ENCODE measurements at places on chromosomes 1 and 21. TPM values are rescaled to one million over a fixed set of nuclear protein-coding genes. Genes with fewer than 3 reads are reported as not detected.

GRCh38 chr21:44761011-44761729 lies 40.5 kb downstream of the UBE2G2 start:
- H3K36me3 ChIP-seq, result no peaks in the 10 kb centered on the region
- H3K27ac ChIP-seq, result no peak overlapping the region
- peaks cover 13% of the 10 kb centered on the region for H3K4me1 ChIP-seq

- DNase-seq, result peak; percentile 19
- H3K4me3 ChIP-seq, result no peak overlapping the region
- peaks cover 53% of the 10 kb centered on the region for H3K4me1 ChIP-seq
- H3K36me3 ChIP-seq, result no peaks in the 10 kb centered on the region
- no peak overlapping the region for H3K27ac ChIP-seq
- no peaks in the 10 kb centered on the region for H3K27me3 ChIP-seq
Measured at GRCh38 chr1:234980645-234981396, 147.8 kb downstream of the TOMM20 start.

DNA sequence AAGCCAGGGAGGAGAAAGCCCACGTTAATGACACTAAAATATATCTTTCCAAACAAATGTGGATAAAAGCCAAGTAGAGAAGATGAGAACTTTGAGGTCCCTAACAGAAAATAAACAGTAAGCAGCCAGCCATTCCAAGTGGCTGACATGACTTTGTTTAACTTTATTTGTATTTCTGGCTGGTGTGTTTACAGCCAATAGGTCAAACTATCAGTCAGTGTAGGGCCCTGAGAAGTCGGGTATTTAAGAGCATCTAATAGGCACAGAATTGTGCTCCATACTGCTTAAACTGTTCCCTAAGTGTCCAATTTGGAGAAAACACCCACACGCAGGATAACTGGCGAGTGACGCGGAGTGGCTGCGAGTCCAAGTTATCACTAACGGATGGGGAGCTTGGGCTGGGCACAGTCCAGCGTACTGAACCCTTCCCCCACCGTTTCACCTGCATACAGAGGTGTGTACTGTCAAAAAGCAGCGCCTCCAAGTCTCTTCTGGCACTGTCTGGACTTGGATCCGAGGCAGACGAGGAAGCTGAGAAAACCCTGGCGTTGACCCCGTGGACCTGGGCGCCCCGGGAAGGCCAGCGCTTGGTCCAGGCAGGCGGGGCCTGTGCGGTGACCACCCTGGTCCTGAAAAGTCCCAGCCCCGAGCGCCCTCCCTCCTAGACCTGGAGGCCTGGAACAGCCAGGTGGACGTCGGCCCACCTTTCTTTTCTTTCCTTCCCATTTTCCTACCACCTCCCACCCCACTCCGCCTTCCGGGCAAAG lies 662 bp upstream of the LGALS8 start:
- H3K27me3 ChIP-seq, result no peaks in the 10 kb centered on the region
- H3K4me1 ChIP-seq, result peaks cover 19% of the 10 kb centered on the region
- H3K27ac ChIP-seq, result peak overlapping the region; percentile 90
- DNase-seq, result no peak
- H3K4me3 ChIP-seq, result peak overlapping the region; percentile 53
- H3K36me3 ChIP-seq, result peaks cover 18% of the 10 kb centered on the region

- H3K27ac ChIP-seq, result no peak overlapping the region
- DNase-seq, result no peak
- H3K36me3 ChIP-seq, result no peaks in the 10 kb centered on the region
- H3K27me3 ChIP-seq, result no peaks in the 10 kb centered on the region
Measured at GRCh38 chr1:19066248-19066873, 109.9 kb upstream of the IFFO2 start.

DNA sequence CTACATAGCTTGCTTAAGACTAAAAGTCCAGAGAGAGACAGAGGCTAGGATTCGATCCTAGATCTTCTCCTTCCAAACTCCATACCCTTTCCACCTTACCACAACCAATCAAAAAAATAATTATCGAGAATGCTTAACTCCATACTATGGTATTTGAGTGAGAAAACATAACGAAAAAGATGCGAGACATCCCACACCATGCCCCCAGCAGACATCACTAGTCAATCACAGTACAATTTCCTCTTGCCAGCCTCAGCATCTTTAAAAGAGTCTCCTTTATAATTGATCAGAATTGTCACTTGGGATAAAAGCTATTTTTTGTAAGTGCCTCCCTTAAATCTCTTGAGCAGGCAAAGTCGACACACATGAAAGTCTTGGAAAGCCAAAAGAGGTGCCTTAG lies 875 bp downstream of the NCF2 start:
- DNase-seq, result peak; percentile 29
- H3K4me1 ChIP-seq, result peaks cover 21% of the 10 kb centered on the region
- H3K27ac ChIP-seq, result peak overlapping the region; percentile 52
- peak overlapping the region; percentile 40 for H3K4me3 ChIP-seq
- H3K36me3 ChIP-seq, result no peaks in the 10 kb centered on the region
- no peaks in the 10 kb centered on the region for H3K27me3 ChIP-seq

GRCh38 chr1:116664366-116664977 lies 3.1 kb downstream of the IGSF3 start:
- peaks cover 16% of the 10 kb centered on the region for H3K27me3 ChIP-seq
- H3K36me3 ChIP-seq, result no peaks in the 10 kb centered on the region
- H3K4me1 ChIP-seq, result peaks cover 16% of the 10 kb centered on the region
- no peak overlapping the region for H3K27ac ChIP-seq
- DNase-seq, result no peak

DNA sequence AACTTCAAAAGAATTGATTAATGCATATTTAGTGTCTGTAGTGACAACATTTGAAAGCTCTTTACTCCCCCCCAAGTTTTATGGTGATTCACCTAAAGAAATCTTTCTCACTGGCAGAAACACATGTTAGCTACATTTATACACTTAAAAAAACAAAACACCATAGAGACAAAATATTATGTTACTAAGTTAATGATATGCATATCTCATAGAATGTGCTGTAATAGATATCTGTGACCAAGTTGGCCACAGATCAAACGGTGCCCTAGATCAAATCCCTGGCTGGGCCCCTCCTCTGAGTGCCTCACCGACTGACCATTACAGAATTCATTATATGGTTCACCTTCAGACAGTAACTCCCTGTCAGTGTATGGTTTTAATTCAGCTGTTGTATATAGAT lies 322.1 kb upstream of the LYPLAL1 start:
- H3K4me1 ChIP-seq, result no peaks in the 10 kb centered on the region
- H3K27me3 ChIP-seq, result no peaks in the 10 kb centered on the region
- no peaks in the 10 kb centered on the region for H3K36me3 ChIP-seq
- H3K27ac ChIP-seq, result no peak overlapping the region
- H3K4me3 ChIP-seq, result no peak overlapping the region

- no peak for DNase-seq
- H3K27me3 ChIP-seq, result peaks cover 3% of the 10 kb centered on the region
- H3K36me3 ChIP-seq, result no peaks in the 10 kb centered on the region
- no peak overlapping the region for H3K4me3 ChIP-seq
- H3K4me1 ChIP-seq, result no peaks in the 10 kb centered on the region
Measured at GRCh38 chr21:34684174-34684876, 15.5 kb downstream of the CLIC6 start.

DNA sequence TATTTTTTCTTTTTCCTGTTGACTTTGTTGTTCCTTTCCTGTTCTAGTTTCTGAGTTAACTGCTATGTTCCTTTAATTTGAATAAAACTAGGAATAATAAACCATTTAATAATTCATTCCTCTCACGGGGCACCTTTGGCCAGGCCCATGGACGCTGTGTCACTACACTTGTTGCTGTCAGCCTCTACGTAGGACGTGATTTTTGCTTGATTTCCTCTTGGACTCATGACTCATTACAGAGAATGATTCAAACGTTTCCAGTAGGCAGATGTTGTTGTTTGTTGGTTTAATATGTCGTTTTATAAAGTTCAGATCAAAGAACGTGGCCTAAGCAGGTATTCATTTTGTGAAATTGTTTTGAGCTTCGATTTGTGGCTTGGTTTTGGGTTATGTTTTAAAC lies 9.1 kb upstream of the SLC19A1 start:
- no peak for DNase-seq
- no peaks in the 10 kb centered on the region for H3K36me3 ChIP-seq
- H3K27me3 ChIP-seq, result no peaks in the 10 kb centered on the region
- peaks cover 44% of the 10 kb centered on the region for H3K4me1 ChIP-seq
- peak overlapping the region; percentile 60 for H3K27ac ChIP-seq

GRCh38 chr1:228198977-228199590 lies 8.8 kb upstream of the OBSCN start:
- no peaks in the 10 kb centered on the region for H3K4me1 ChIP-seq
- H3K27me3 ChIP-seq, result no peaks in the 10 kb centered on the region
- H3K27ac ChIP-seq, result no peak overlapping the region
- H3K4me3 ChIP-seq, result no peak overlapping the region

GRCh38 chr1:109388884-109389637 lies 8.7 kb downstream of the SORT1 start:
- no peak for DNase-seq
- no peak overlapping the region for H3K4me3 ChIP-seq
- no peaks in the 10 kb centered on the region for H3K4me1 ChIP-seq
- H3K36me3 ChIP-seq, result no peaks in the 10 kb centered on the region

DNA sequence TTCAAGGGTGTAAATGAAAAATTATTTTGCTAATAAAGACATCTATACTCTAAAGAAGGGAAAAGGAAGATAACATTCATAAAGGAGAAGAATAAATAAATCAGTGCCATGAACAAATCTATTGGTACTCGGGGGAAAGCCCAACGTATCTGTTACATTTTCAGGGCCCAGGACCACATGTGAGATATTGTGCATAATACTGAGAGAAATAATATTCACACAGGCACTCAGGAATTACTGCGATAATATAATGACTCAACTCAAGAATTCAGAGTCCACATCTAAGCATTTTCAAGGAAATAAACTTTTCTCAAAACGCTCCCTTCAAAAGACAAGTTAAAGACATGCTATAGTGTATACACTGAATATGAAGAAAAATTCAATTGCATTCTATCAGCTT lies 108.8 kb downstream of the SMYD2 start:
- no peaks in the 10 kb centered on the region for H3K36me3 ChIP-seq
- no peaks in the 10 kb centered on the region for H3K4me1 ChIP-seq
- no peak for DNase-seq
- H3K27me3 ChIP-seq, result no peaks in the 10 kb centered on the region
- no peak overlapping the region for H3K27ac ChIP-seq
- no peak overlapping the region for H3K4me3 ChIP-seq

DNA sequence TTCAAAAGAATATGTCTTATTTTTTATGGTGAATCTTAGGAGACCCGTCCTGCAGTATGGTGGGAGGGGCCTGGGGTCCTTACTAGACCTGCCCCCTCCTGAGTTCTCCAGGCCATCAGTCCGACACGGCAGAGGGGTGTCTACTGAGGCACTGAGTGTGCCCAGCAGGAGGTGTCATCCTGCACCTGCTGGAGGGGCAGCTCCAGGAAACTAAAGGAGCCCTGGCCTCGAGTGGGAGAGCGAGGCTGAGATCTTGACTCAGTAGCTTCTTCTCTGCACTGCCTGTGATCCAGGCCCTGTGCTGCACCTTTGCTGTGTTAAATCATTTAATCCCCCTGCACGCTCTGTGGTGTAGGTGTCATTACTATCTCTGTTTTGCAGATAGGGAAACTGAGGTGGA lies 587.7 kb downstream of the PTPRU start:
- no peak overlapping the region for H3K27ac ChIP-seq
- DNase-seq, result no peak
- no peaks in the 10 kb centered on the region for H3K36me3 ChIP-seq
- H3K27me3 ChIP-seq, result peaks cover 7% of the 10 kb centered on the region
- no peak overlapping the region for H3K4me3 ChIP-seq
- no peaks in the 10 kb centered on the region for H3K4me1 ChIP-seq

DNA sequence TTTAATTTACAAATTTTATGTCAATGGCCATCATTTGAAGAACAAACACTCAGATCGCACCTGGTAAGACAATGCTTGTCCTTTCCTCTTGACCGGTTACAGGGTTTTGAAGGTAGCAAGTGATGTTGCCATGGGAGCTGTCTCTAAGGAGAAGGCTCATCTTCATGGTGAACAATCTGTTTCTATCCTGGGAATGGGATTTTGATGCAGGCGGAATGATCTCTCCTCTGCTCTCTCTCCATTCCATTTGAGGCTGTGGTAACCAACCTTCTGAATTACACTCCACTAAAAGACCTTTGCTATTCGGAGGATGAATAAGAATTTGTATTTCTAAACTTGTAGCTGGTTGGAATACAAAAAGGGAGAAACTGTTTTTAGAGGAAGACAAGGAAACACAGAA lies 57.9 kb upstream of the SLC5A9 start:
- no peaks in the 10 kb centered on the region for H3K36me3 ChIP-seq
- no peaks in the 10 kb centered on the region for H3K27me3 ChIP-seq
- DNase-seq, result no peak
- H3K4me1 ChIP-seq, result no peaks in the 10 kb centered on the region

DNA sequence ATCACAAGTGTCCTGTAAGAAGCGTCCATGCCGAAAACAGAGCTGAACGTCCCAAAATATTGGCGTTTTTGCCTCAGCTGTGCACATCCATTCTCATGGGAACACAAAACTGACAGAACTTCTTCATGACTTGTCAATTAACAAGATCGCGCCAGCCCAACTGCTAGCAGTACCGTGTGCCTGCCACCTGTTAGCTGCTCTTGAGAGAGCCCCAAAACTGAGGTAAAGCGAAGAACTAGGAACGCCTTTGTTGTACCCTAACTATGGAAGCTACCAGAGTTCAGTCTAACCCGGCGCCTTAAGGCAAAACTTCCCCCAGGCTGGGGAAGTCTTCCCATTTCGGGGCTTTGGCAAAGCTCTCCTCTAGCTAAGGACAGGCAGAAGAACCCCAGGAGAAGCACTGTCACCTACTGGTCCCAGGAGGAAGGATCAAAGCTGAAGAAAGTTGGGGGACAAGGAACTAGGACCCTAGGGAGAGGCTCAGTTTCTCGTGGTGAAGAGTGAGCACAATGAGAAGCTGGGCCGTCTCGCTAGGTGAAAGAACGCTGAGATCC lies 719 bp downstream of the EYA3 start:
- H3K27ac ChIP-seq, result peak overlapping the region; percentile 86
- peak; percentile 63 for DNase-seq
- H3K36me3 ChIP-seq, result no peaks in the 10 kb centered on the region

GRCh38 chr1:64135462-64136223 lies 67.8 kb upstream of the UBE2U start:
- H3K27ac ChIP-seq, result no peak overlapping the region
- H3K4me3 ChIP-seq, result no peak overlapping the region
- DNase-seq, result no peak
- H3K36me3 ChIP-seq, result no peaks in the 10 kb centered on the region

The ATAD3B gene
- 39.4 TPM for total RNA-seq

The PLD5 gene
- total RNA-seq, result not detected

The ANGPTL3 gene
- total RNA-seq, result not detected

The CR1 gene
- 0.94 TPM for total RNA-seq

The PGLYRP3 gene
- not detected for total RNA-seq

The TMEM52 gene
- total RNA-seq, result 0.62 TPM

The TRIM67 gene
- total RNA-seq, result not detected

The NTMT2 gene
- total RNA-seq, result not detected

Measured in CD4-positive, CD25-positive, alpha-beta regulatory T cell (primary cell).